ENCODE measurements at places on chromosomes 2 and 18.

- DNase-seq: no peak
Observed at GRCh38 chr2:72794572-72794971, 31.3 kb downstream of the EXOC6B start.

DNA sequence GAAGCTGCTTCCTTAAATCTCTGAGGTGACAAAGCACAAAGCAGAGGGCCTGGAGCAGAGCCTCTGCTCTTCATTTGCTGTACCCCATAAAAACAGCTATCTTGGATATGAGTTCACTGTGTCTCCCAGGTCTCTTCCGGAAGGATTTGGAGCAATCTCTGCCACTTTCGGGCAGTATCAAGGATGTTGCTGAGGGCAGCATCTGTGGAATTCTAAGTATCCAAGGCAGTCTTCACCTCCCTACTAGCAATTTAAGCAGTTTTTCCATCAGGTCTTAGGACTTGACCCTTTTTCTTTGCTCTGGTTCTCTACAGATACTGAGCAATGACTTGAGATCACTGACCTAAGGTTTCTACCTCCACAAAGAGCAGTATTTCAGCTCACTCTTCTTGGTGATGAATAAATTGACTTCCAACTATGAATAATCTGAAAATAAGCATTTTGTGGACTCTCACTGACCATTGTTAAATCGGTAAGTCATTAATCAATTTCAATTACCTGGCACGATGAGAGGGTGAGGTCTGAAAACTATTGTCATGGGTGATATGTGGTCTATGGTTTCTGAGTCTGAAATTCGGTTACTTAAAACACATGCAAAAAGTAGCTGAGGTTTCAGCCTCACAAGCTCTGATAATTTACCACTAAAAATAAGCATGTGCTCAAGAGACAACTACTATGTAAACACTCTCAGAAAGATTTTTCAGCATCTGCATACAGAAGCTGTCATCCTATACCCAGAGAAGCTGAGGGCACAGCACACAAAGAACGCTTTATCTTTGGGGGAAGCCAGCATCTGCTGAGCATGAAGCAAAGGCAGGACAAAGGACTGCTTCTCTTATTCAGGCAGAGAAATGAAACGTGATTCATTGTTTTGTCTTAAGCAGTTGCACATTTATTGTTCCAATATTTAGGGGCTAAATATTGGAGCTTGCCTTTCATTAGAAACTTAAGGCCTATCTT, 32.1 kb upstream of the SPATS2L start:
- DNase-seq: no peak

DNA sequence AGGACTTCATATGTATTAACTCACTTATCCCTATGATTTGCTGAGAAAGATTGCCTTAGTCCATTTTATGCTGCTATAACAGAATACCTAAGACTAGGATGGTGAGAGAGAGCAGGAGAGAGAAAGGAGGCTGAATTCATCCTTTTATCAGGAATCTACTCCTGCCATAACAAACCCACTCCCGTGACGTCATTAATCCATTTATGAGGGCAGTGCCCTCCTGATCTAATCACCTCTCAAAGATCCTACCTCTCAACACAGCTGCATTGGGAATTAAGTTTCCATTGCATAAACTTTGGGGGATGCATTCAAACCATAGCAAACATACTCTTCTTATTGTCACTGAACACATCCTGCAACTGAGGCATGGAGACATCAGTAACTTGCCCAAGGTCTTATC, 122.0 kb downstream of the VIT start:
- DNase-seq: no peak

GRCh38 chr2:37904993-37905392, 20.1 kb upstream of the RMDN2 start:
- no peak for DNase-seq

DNA sequence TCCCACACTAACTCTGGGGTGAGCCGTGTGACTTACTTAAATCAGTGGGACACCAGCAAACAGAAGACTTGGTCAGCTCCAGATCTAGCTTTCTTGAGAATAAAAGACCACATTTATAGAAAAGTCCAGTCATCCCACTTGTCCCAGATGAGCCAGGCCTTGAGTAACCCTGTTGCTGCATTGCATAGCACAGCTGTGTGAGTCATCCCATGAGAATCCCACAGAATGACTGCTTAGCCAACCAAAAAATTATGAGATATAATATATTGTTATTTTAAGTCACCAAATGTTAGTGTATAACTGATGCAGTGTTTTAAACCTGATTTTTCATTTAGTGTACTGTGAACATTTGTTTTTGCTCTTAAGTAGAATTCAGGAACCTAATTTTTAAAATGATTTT, 94.2 kb upstream of the FSHR start:
- DNase-seq: no peak

DNA sequence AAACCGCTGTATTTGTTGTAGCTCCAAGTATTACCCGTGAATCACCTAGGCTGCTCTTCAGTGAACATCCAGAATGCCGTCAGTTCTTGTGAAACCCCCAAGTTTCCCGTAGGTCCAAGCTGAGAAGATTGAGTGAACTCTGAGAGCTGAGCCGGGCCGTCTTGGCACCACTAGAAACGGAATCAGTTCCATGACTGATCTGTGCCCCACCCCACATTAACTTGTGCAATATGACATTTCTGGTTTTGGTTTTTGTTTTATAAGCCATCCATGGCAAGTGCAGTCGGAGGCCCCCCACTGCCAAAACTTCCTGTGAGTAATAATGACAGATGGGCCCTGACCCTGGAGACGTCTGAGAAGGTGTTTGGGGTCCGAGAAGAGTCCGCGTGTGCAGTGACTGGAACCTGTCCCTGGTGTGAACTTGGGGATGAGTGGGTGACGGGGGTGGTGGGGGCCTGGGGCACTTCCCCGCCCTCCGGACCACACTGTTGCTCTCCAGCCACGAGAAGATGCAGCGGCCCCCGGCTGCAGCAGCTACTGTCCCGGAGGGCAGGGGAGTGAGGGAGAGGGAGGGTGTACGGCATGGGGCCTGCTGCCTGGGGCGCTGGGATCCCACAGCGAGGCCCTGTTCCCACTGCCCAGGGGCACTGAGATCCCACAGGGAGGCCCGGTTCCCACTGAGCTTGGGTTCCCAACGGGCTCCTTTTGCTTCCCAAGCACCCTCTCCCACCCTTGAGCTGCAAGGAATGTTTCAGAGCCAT, 26.5 kb downstream of the NFATC1 start:
- DNase-seq: no peak

- no peak for DNase-seq
Observed at GRCh38 chr2:160694631-160695030, 201.0 kb upstream of the RBMS1 start.

GRCh38 chr2:240430595-240430994, 4.9 kb upstream of the GPC1 start:
- DNase-seq: no peak

DNA sequence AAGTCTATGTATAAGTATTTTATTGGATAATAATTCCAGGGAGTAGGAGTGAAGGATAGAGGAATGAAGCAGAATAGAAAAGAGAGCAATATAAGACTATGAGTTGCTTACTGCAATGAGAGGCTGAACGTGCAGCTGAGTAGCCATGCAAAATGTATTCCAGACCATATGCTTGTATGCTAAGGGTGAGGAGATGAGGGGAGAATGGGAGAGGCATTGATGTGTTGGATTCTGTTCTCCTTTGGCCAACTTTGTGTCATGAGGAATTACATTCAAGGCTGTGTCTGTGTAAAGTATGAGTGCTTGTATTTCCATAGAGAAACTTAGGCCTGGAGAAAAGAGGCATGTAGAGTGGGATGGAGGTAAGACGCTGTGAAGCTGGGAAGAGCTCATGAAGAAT, 301.8 kb downstream of the ARL6IP6 start:
- no peak for DNase-seq

GRCh38 chr18:58096658-58097057, 52.6 kb downstream of the NEDD4L start:
- DNase-seq: no peak

GRCh38 chr18:7742224-7742623, 175.1 kb downstream of the PTPRM start:
- no peak for DNase-seq

DNA sequence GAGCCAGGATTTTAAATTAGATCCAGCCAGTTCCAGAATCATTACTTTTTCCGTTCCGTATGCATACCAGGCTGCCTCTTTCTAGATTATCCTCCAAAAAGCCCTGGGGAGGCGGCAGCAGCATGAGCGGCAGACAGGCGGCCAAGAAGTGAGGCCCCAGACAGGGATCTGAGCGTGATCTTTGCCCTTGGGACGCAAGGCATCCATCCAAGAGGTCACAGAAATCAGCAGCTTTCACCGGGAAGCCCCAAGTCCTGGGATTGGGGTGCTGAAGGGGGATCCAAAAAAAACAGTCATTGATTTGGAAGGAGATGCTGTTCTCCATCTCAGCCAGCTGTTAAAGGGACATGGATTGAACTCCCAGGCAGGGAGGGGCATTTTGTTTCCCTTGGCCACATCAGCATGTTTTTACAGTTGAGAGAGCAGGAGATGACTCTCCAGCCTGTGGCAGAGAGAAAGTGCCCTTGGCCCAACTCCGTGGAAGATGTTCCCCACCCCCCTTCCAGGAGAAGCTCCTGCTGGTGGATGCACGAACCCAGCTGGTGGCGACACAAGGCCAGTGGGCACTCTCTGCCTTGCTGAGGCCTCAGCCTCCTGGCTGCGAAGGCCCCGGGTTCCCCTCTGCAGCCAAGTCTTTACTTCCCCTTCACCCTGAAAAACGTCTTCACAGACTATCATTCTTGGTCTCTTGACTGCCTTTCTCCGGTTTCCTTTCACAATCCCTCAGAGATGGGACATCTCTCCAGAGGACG, 265.6 kb downstream of the ANAPC1 start:
- DNase-seq: no peak

GRCh38 chr2:170156592-170156991, 21.4 kb upstream of the MYO3B start:
- DNase-seq: no peak

DNA sequence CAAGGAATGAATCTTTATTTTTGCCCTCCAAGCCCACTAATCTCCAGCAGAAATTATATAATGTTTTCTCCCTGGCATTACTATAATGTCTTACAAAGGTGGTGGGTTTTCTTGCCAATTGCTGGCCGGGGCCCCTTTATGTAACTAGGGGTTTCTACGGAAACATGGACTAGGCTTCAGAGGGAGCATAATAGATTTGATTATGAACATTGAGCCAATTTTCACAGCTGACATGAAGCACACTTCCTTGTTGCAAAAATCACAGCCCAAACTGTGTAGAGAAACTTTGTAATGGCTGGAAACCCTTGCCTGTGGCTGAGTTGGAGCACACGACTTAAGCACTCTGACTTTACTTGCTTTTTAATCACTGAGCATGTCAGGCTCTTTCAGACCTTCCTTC, 3.8 kb upstream of the CYRIA start:
- DNase-seq: no peak

- DNase-seq: no peak
Observed at GRCh38 chr2:160968183-160968582, 192.0 kb upstream of the TANK start.

DNA sequence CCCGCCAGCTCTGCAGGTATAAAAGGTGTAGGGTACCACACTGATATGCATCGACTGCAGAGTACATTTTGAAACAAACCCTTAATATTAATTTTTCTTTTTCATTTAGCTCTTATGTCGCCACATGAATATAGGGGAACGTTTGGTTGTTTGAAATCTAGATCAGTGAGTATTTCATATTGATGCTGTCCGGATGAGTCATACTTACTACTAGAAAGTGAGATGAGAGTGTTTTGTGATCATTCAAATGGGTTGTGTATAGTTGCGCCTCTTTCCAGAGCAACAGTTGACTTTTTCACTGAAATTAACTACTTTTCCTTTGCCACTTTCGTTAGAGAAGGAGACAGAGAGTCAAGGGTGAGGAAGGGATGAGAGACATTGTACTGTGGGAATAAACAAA, 24.6 kb downstream of the NPAS2 start:
- no peak for DNase-seq

DNA sequence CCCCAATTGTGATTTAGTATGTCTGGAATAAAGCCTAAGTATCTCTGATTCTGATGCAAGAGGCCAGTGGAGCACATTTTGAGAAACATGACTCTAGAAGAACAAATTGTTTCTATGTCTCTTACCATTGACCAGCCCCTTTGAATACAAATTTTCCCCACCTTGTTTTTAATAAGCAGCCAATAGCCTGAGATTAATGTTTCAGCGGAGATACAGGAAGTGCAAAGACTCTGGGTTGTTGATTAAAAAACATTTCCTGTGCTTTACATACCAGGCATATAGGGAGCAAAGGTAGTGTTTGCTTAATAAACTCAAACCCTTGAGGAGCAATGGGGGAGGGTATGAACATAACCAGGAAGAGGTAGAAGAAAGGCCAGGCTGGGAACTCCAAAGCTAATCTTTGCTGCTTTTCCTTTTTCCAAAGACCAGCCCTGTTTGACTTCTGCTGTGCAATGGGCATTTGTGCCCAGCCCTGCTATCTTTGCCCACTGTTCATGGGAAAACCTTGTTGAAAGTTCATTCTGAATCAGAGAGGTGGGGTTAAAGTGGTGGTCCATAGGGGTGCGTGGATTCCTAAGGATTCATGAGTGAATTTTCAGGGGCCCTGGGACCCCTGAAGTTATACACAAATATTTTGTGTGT, 29.3 kb downstream of the UPP2 start:
- no peak for DNase-seq

DNA sequence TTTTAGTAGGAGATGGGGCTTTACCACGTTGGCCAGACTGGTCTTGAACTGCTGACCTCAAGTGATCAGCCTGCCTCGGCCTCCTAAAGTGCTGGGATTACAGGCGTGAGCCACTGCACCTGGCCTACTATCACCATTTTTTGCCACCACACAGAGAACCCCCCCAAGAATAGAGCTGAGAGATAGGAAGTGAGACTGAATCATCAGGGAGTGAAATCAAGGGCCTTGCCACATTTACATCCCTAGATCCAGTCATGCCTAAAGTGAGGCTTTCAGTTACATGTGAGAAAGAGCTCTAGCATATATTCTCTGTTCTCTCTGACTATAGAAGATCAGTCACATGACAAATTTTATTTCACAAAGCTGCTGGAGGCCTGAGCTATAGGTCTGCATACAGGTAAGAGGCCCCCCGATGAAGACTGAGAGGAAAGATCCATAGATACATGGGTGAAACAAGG, 28.0 kb upstream of the KCMF1 start:
- no peak for DNase-seq

DNA sequence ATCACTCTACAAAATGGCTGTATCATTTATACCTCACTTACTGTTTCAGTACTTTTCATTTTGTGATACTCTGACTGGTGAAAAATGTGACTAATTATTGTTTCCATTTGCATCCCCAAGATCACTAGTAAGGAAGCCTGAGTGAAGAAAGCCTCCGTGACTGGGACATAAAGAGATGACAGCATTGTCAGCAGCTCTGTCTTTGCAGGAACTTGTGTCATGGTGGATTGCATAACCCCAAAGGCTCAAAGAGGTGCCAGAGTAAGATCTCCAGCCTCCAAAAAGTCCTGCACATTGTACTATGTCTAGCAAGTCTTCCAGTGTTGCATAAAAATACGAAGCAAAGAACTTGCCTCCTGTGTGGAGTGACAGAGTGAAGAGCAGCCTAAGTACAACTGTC, 187.5 kb upstream of the CRIM1 start:
- no peak for DNase-seq

GRCh38 chr2:16635791-16636699, 29.6 kb downstream of the CYRIA start:
- DNase-seq: peak; percentile 5

- no peak for DNase-seq
Observed at GRCh38 chr2:187541086-187542085, 12.8 kb downstream of the TFPI start.

Data from cortex of kidney (tissue), 1 donor.